DMS 273 treated with DMSO at 0.1 percent for 48 hours (cell line): ENCODE measurements at places on chromosomes 12 and 14.

GRCh38 chr14:50229681-50230080 is 1.7 kb downstream of the SOS2 start:
- DNase-seq = no peak

DNA sequence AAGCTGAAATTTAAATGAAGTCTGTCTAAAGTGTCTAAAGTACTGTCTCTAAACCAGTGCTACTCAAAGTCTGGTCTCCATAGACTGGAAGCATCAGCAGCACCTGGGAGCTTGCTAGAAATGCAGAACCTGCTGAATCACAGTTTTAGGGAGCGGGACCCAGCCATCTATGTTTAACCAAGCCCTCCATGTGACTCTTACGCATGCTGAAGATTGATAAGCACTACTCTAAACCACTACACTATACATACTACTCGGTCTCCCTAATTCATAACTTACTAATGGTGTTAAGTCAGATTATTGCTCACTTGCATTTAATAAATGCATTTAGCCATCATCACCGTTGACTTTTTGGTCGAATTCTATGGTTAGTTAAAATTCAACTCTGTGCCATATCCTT is 88.8 kb downstream of the SLC25A21 start:
- no peak for DNase-seq

DNA sequence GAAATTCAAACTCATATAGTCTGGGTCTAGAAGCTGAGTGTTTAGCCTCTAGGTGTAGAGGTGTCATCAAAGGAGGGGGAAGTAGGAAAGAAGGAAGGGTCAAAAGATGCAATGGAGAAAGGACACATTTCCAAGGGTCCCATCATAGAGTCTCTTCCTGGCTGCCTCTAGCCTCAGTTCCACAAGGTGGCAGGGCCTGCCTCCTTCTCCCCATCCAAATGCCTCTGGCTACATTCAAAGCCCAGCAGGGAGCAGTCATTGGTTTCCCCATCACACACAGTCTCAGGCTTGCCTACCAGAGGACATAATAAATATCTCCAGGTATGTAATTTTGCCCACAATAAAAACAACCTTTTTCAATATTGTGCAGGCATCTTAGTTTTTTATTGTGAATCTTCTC is 2.1 kb upstream of the CCT2 start:
- DNase-seq = no peak

GRCh38 chr14:72518809-72519377 is 375.0 kb downstream of the DPF3 start:
- no peak for DNase-seq

DNA sequence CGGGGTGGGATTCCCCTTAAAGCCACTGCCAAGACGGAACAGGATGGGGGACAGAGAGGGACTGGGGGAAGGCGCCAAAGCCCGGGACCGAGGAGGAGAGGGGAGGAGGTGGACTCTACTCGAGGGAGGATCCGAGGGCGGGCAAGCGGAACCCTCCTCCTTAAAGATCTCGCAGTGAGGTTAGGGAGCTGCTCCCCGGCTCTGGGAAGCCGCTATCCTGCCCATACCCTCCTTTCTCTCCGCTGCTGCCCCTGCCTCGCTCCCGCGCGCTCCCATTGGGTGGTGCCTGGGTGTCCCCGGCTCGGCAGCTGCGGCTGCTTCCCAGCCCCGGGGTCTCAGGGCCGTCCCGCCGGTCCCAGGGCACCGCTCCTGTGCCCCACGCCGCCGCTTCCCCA is 16.4 kb downstream of the KRT18 start:
- no peak for DNase-seq

DNA sequence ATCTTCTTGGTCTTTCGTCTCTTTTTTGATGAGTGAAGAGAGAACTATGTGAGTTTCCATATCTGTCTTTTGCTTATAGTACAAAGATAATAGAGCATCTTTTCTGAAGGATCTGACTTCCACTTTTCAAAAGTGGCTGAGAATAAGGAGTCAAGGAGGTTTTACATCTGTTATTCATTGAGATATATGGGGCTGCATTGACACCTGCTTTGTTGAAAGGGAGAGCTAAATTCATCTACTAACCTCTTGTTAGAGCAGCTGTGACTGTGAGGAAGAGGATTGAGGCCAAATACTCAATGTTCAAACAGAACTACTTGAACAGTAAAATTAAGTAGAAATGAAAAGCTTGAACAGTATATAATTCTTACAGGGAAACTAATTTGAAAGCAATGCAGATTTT is 130.2 kb upstream of the ATP2B1 start:
- DNase-seq = no peak

GRCh38 chr14:53325176-53325806 is 172.2 kb upstream of the DDHD1 start:
- no peak for DNase-seq

DNA sequence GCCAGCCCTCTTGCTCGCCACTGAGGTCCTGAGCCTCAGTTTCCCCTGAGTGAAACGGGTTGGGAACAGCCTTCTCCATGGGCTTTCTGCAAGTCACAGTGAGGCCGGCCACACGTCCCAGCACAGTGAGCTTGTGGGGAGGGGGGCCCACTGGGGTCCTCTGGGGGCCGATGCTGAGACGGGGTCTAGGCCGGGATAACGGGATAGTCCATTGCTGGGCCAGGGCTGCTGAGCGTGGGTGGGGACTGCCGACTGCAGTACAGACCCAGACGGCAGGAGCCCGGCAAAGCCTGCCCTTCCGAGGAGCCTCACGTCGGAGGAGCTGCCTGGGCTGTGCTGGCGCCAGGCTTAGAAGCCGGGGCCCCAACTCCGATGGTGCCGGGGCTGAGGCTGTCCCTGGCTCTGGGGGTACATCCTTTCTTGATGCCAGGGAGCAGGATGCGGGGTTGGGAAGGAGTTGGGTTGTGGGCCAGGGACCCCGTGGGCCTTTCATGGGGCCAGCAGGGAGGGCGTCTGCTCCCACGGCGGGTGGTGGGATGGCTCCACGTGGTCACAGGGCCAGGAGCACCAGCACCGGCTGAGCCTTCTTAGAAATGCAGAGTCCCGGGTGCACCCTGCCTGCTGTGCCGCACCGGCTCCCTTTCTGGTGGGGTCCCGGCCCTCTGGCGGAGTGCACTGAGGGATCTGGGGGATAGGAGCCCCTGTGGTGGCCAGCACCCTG is 24.2 kb downstream of the NOC4L start:
- DNase-seq = no peak
